ENCODE measurements at places on chromosomes 5 and 9. TPM values are rescaled to one million over a fixed set of nuclear protein-coding genes. Genes with fewer than 3 reads are reported as not detected.

Gene DNM1
- total RNA-seq, result 36.6 TPM

Gene TMC1
- 0.44 TPM for total RNA-seq

Gene TYRP1
- total RNA-seq, result not detected

Gene SURF1
- 43.3 TPM for total RNA-seq

DNA sequence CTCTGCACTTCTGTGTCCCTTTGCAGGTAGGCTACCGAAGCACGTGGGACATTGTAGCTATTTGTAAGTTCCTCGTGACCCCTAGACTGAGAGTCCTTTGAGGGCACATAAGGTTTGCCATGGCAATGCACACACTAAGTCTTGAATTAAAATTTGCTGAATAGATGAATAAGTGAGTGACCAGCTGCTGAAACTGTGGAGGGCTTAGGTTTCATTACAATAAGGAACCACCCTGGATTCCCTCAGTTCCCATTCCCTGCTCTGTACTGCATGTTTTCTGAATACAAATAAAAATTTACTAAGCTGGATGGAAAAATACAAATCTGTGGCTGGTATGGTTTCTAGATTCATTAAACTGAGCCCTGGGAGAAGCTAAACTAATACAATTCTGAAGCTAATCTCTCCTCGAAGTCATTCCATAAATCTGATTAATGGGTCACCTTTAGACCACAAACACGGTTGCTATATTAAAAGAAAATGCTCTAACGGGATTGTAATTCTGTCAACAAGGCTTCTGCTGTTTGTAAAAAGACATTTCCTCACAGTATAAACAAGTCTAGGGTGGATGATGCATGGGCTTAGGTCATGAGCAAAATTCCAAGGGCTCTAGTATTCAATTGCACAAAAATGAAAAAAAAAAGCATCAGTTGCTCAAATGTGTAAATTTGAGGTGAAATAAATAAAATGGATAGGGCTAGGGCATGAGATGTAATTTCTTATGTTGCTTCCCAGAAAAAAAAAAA, 172.3 kb downstream of the ATP10B start:
- H3K27me3 ChIP-seq, result no peaks in the 10 kb centered on the region
- no peak for DNase-seq
- H3K4me1 ChIP-seq, result no peaks in the 10 kb centered on the region
- no peak overlapping the region for H3K4me3 ChIP-seq
- H3K36me3 ChIP-seq, result no peaks in the 10 kb centered on the region

- H3K27ac ChIP-seq, result no peak overlapping the region
- H3K4me1 ChIP-seq, result peaks cover 39% of the 10 kb centered on the region
- DNase-seq, result no peak
- H3K36me3 ChIP-seq, result no peaks in the 10 kb centered on the region
- H3K27me3 ChIP-seq, result no peaks in the 10 kb centered on the region
- H3K4me3 ChIP-seq, result no peak overlapping the region
These were observed 43.0 kb downstream of the PRRC2B start for GRCh38 chr9:131436865-131437271.

- no peak for DNase-seq
- no peak overlapping the region for H3K4me3 ChIP-seq
- H3K4me1 ChIP-seq, result no peaks in the 10 kb centered on the region
- H3K27me3 ChIP-seq, result no peaks in the 10 kb centered on the region
These were observed 308.1 kb upstream of the ADCY2 start for GRCh38 chr5:7087719-7088297.

GRCh38 chr9:14214065-14214684, 99.8 kb downstream of the NFIB start:
- H3K27me3 ChIP-seq, result no peaks in the 10 kb centered on the region
- no peak for DNase-seq
- peaks cover 19% of the 10 kb centered on the region for H3K4me1 ChIP-seq
- no peak overlapping the region for H3K4me3 ChIP-seq

DNA sequence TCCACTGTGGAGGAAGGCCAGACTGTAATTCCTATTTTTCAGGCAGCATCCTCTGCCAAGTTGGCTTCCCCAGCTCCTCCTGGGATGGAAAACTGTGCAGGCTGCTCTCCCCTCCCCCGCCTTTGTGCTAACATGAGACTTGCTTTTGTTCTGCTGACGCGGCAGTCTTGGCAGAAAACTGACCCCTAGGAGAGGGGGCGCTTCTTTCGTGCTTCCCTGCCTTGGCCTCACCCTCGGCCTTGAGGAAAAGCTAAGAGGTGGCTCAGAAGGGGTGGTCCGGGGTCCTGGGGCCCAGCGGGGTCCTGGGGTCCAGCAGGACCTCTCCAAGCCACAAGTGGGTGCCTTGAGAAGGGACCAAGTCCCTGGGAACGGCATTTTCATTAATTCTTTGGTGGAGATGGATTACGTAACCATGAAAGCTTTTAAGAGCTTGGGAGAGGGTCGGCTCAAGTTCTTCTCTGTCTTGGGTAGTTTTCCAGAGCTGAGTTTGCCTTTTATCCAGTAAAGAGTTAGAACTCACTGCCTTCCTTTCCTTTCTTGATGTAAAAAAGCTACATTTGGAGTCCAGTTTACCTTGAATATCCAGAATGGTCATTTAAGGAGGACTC, 51.0 kb downstream of the SH3PXD2B start:
- no peak overlapping the region for H3K4me3 ChIP-seq
- peak overlapping the region; percentile 96 for H3K27ac ChIP-seq

DNA sequence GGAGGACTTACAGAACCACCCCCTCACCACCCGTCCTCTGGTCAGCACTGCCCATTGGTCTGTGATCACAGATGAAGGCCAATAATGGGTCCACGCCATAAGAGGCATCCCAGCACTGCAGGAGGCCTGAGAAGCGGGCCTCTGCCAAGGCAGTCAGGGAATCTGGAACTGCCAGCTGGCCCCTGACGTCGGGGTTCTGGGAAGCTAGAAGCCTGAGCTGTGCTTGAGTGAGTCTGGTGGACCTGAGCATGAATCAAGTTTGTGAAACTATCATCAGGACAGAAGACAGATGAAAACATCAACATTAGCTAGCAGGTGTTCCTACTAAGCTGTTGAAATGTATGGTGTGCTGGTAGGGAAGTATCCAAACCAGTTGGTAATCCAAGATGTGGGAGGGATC, 7.8 kb downstream of the ANGPTL2 start:
- no peaks in the 10 kb centered on the region for H3K36me3 ChIP-seq
- no peaks in the 10 kb centered on the region for H3K27me3 ChIP-seq
- peaks cover 17% of the 10 kb centered on the region for H3K4me1 ChIP-seq
- DNase-seq, result no peak
- no peak overlapping the region for H3K27ac ChIP-seq
